ENCODE measurements at places on chromosomes 2 and 18. TPM values are rescaled to one million over a fixed set of nuclear protein-coding genes. Genes with fewer than 3 reads are reported as not detected.

DNER gene
- polyA plus RNA-seq = 2.9 TPM

DSG1 gene
- polyA plus RNA-seq = 5.4 TPM

PRSS56 gene
- polyA plus RNA-seq = 0.86 TPM

TOGARAM2 gene
- polyA plus RNA-seq = 5.2 TPM

CNTNAP5 gene
- polyA plus RNA-seq = 0.29 TPM

NDUFV2 gene
- 171 TPM for polyA plus RNA-seq

SALL3 gene
- 1.9 TPM for polyA plus RNA-seq

RESP18 gene
- polyA plus RNA-seq = 1.4 TPM

C1QL2 gene
- not detected for polyA plus RNA-seq

METTL8 gene
- polyA plus RNA-seq = 21.7 TPM

ZNF514 gene
- polyA plus RNA-seq = 21.9 TPM

GREB1 gene
- polyA plus RNA-seq = 29.8 TPM

CCT7 gene
- 459 TPM for polyA plus RNA-seq
